ENCODE measurements at places on chromosomes 3 and 15.

- no peak for DNase-seq
Observed at GRCh38 chr3:57127891-57128518, 37.1 kb downstream of the IL17RD start.

- peak; percentile 68 for DNase-seq
Observed at GRCh38 chr3:109081746-109082510, 36.0 kb downstream of the MORC1 start.

- DNase-seq, result no peak
Observed at GRCh38 chr3:154795582-154795981, 284.5 kb upstream of the MME start.

- DNase-seq, result peak; percentile 40
Observed at GRCh38 chr3:189664311-189664710, 33.1 kb downstream of the TP63 start.

GRCh38 chr3:6516694-6517093 is 344.2 kb upstream of the GRM7 start:
- no peak for DNase-seq

DNA sequence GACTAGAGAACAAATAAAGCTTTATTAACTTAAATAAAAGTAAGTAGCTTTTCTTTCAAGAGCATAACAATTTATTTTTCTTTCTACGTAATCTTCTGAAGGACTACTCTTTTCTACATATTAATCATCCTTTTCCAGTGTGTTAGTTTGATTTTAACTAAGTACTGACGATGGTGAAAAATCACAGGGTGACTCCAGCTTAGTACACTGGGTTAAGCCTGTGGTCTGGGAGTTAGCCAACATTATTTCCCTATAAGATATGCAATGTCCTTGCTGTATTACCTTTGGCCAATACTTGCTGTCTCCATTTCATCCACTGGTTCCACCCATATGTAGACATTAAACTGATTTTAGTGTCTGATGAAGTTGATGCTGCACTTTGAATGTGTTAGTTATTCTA is 508.6 kb upstream of the SUCLG2 start:
- no peak for DNase-seq

GRCh38 chr3:160398820-160399124 is 253 bp downstream of the IFT80 start:
- DNase-seq, result no peak

DNA sequence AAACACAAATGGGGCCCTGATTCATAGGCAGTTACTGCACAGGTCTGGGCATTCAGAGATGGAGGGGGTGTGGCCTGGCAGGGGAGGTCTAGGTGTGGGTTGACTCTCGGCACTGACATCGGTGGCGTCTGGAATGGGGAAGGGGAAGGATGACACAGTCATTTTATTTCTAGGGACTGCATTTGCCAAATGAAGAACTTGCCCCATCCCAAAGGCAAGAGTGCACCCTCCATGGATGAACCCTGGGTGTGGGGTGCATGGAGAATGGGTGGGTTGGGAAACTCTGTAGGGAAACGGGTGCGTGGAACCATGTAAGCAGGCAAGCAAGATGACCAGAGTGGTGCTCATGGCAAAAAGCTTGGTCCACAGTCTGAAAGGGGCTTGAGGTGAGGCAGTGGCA is 24.5 kb downstream of the SLC6A20 start:
- no peak for DNase-seq

- DNase-seq, result no peak
Observed at GRCh38 chr3:30293621-30294240, 312.7 kb upstream of the TGFBR2 start.

DNA sequence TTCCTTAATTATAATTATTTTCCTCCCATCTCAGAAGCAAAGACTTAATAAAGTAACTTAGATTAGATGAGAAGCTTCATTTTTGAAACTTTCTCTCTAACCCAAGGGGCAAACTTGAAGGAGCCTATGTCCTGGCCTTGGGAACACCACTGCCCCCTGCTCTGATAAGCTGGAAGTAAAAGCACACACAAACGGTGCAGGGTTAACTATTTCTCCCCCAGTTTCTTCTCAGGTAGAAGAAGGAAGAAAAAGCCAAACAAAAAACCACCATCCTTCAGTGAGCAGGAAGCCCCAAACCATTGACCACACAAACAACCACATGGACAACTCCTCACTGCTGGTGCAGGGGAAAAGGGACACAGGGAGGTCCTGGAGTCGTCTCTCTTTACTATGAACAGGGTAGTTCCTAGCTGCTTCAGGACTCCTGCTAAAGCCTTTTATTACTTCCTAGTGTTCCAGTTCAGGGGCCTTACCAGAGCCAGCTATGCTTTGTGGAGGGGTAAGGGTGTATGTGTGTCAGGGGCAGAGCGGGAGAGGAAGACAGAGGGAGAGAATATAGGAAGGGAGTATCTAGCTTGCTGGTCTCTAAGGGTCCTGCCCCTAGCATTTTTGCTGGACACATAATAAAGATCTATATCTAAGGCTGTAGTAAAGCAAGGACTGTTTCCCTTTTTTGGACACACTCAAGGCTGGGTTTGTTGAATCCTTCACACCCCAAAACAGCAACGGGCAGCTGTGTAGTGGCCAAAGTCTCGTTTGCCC is 94.0 kb upstream of the UMPS start:
- DNase-seq, result no peak

- DNase-seq, result no peak
Observed at GRCh38 chr15:75706682-75706954, 6.0 kb downstream of the CSPG4 start.

DNA sequence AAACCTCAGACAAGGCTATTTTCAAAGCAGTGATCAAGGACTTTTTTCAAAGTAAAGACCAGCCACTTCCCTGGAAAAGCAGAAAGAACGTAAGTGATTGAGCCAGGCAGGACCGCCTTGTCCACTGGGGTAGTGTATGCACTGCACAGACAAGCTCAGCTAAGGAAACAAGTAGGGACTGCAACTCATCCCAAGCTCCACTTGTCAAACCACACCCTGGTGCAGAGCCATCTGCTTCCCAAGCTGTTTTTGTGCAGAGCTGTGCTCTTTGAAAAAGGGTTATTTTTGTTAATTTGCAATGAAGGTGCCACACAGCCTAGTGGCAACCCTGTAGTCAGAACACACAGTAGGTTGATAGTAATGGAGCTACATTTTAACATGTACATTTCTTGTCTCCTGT is 193.3 kb downstream of the ADAMTS9 start:
- DNase-seq, result no peak

DNA sequence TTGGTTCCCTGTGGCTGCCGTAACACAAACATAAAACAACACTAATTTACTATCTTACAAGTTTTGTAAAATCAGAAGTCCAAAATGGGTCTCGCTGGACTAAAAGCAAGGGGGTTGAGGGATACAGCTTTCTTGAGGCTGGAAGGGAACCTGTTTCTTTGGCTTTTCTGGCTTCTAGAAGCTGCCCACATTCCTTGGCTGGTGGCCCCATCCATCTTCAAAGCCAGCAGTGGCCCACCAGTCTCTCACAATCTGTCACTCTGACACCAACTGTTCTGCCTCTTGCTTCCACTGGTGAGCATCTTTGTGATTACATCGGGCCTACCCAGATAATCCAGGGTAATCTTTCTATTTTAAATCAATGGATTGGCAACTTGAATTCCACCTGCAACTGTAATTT is 1.1 kb upstream of the ANPEP start:
- no peak for DNase-seq

GRCh38 chr3:168292296-168292695 is 196.6 kb upstream of the GOLIM4 start:
- no peak for DNase-seq

GRCh38 chr15:90557186-90558084 is 27.7 kb downstream of the CRTC3 start:
- DNase-seq, result peak; percentile 60

Measured in dermis microvascular lymphatic vessel endothelial cell (primary cell).